ENCODE measurements at places on chromosomes 3 and 15. TPM values are rescaled to one million over a fixed set of nuclear protein-coding genes. Genes with fewer than 3 reads are reported as not detected.
A peak's percentile ranks its signal among the peaks of the same experiment; 100 is the strongest.

- DNase-seq, result no peak
Measured at GRCh38 chr3:56700151-56700550, 17.1 kb upstream of the TASOR start.

GRCh38 chr3:182644790-182645433 is 148.4 kb upstream of the ATP11B start:
- DNase-seq, result no peak

GRCh38 chr3:16897254-16897926 is 12.6 kb downstream of the PLCL2 start:
- DNase-seq, result peak; percentile 18

- no peak for DNase-seq
Measured at GRCh38 chr3:5463991-5464390, 276.5 kb downstream of the EDEM1 start.

DNA sequence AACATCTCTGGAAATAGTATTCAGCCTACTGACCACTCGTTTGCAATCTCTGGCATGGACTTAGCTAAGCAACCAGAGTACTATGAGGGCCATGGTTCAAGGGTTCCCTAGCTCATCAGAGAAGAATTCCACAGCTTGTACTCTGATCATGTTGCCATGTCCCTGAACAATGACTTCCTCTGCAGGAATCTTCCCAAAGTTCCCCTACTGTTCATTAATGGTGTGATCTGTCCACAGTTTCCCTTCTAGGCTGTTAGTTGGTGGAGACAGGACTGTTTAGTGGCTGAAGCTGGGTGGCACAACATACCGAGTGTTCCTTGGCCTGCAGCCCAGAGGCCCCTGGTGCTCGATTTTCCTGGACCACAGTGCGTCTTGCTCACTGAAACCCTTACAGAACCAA is 44.4 kb upstream of the GALNT15 start:
- DNase-seq, result peak; percentile 16

DNA sequence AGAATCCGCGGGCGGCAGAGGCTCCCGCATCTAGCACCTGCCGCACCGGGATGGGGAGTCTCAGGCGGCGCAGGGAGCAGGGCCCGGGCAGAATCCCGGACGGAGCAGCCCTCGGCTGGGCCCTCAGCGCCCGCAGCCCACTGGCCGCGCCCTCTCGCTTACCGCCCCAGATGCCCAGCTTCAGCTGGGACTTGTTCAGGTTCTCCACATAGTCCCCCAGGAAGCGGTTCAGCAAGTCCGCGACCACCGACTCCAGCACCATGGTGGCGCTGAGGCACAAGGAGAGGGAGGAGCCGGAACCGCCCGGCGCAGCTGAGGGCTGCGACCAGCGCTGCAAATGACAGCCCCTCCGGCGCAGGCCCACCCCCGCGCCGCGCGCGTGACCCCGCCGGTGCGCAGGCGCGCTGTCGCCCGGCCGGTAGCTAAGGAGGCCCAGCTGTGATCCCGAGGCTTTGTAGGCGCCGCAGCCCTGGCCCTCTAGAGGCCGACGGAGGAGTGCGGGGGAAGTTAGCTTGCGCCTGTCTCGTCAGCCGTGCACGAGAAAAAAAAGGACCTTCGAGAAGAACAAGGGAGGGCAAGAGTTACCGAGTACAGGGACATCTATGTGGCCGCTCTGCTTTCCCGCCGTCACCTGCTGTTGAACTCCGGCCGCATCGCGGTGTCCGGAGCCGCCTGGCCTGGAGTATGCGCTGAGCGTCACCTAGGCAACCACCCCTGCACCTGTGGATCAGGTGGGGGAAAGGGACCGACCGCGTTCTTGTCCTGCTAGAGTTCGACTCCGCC is at the start of gene VPS13C:
TSS of gene VPS13C (minus strand) at position 335 of the 783 bp plus-strand sequence. CDS start at position 262, 73 bp downstream.
- peak; percentile 84 for DNase-seq

DNA sequence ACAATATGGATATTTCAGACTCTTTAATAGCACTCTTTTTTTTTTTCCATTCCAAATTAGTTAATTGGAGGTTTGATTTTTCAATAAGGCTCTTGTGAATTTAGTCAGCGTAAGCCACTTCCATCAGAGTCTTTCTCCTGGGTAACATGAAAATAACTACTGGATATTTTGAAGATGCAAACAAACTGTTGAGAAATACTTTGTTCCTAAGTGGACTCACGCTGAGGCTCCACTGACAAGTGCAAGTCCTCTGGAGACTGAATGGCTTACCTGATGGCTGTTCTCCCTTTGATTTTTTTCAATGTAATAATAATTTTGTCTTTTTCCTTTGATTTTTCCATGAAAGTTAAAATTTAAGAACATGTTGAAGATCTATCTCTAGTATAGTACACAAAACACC is 26.0 kb upstream of the TM4SF1 start:
- DNase-seq, result no peak

GRCh38 chr3:183114384-183115178 is 15.3 kb upstream of the MCCC1 start:
- no peak for DNase-seq

PTPN9 gene
- 21.1 TPM for total RNA-seq

SPCS1 gene
- 194 TPM for total RNA-seq

LRTM1 gene
- total RNA-seq, result not detected

NEK10 gene
- 8.4 TPM for total RNA-seq

NR2E3 gene
- total RNA-seq, result not detected

RLBP1 gene
- not detected for total RNA-seq

ZKSCAN7 gene
- not detected for total RNA-seq

RTP3 gene
- total RNA-seq, result not detected

CP gene
- not detected for total RNA-seq

CCR3 gene
- total RNA-seq, result not detected

HAUS2 gene
- 54.5 TPM for total RNA-seq
